ENCODE measurements at places on chromosomes 6 and 20.
A peak's percentile ranks its signal among the peaks of the same experiment; 100 is the strongest.

- no peak for DNase-seq
These were observed 145.7 kb downstream of the KHDC1L start for GRCh38 chr6:73079611-73079955.

DNA sequence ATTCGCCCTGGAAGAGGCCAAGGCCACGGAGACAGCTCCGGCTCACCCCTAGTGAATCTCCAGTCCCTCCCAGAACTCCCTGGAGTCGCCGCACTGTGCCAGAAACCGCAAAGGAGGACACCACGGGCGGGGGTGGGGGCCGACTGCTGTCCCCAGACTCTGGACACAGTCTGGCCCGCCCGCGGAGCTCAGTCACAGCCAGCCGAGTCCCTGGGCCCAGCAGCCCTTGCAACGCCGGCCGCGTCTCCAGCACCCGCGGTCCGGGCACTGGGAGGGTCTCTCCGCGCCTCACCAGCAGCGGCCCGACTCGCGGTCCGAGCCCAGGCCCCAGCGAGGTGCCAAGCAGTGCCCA lies 518 bp downstream of the PEX6 start:
- DNase-seq = peak; percentile 15

- no peak for DNase-seq
These were observed 5.2 kb downstream of the STX11 start for GRCh38 chr6:144155529-144155928.

DNA sequence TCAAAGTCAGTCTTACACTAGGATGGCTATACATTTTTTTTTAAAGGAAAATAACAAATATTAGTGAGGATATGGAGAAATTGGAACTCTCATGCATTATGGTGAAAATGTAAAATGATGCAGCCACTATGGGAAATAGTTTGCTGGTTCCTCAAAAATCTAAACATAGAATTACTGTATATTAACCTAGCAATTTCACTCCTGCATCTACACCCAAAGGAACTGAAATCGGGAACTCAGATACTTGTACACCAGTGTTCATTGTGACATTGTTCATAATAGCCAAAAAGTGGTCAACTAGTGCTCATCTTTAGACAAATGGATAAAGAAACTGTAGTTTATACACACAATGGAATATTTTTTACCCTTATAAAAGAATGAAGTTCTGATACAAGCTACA lies 110.7 kb downstream of the UTRN start:
- peak; percentile 80 for DNase-seq

DNA sequence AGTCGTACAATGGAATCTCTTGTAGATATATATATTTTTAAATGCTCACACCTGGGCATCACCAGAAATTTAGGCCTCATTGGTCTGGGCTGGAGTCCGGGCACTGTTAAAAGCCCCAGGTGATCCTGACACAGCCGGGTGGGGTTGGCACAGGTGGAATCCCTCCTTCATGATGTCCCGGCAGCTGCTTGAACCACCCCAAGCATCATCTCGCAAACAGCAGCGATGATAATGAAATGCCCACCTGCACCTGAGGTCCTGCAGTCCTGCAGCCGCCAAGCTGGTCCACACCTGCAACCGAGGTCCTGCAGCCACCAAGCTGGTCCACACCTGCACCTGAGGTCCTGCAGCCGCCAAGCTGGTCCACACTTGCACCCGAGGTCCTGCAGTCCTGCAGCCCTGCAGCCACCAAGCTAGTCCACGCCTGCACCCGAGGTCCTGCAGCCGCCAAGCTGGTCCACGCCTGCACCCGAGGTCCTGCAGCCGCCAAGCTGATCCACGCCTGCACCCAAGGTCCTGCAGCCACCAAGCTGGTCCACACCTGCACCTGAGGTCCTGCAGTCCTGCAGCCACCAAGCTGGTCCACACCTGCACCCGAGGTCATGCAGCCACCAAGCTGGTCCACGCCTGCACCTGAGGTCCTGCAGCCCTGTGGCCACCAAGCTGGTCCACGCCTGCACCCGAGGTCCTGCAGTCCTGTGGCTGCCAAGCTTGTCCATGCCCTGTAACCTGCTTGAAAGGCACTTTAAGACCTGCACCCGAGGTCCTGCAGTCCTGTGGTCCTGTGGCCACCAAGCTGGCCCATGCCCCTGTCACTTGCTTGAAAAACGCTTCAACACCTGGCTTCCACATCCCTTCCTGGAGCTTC lies 261.2 kb downstream of the DLL1 start:
- DNase-seq = no peak

GRCh38 chr6:15674690-15675386 lies 12.0 kb upstream of the DTNBP1 start:
- peak; percentile 14 for DNase-seq

DNA sequence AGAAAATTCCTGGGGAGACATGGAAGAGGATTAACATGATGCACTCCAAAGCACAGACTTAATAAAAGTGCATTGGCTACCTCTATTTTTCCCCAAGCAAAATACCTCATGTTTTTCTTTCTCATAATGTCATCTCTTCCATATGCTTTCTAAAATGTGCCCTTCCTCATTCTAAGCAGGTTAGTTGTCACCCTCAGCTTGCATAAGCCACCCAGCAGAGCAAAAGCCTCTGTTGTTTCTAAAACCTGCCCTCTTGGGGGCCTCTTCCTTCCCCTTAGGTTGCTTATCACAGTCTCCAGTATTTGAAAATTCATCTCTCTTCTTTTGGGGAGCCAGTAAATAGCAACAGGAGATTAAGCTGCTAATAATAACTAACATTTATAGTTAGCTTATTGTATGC lies 183.6 kb upstream of the FLRT3 start:
- DNase-seq = no peak

GRCh38 chr6:103114582-103114981 lies 1721.1 kb downstream of the GRIK2 start:
- no peak for DNase-seq

- DNase-seq = no peak
These were observed 66.2 kb downstream of the BCAS4 start for GRCh38 chr20:50861012-50861411.

- DNase-seq = peak; percentile 83
These were observed 97.9 kb upstream of the NEDD9 start for GRCh38 chr6:11330413-11330760.

DNA sequence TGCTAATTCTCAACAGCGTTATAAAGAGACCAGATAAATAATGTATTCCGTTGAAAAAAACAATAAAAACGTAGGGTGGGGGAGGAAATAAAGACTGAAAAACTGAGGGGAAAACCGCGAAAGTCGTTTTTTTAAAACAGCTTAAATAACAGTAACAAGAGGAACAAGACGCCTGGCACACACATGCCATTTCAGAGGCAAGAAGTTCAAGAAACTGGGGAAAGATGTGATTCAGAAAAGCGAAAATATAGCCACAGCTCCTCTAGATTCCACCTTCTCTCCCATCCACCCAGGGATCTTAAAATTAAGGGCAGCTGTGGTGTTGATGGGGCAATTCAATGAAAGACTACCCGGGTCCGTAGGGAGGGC lies 1.3 kb downstream of the EPB41L2 start:
- DNase-seq = peak; percentile 15

DNA sequence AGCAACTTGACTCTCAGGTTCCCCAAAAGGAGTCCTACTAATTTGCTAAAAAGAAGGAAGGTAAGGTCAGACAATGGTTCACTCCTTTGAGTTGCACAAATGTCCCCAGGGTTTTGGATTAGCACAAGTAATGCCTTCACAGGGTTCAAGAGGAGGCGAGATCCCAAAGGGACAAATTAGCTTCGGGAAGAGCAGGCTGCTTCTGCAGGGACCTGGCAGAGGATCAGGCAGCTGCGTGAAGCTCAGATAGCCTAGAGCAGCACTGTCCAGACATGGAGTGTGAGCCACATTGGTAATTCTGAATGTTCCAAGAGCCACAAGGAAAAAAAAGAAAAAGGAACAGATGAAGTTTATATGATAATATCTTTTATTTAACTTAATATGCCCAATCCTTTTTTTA lies 115.4 kb downstream of the CFAP61 start:
- DNase-seq = no peak

- DNase-seq = no peak
These were observed 13.0 kb downstream of the REM1 start for GRCh38 chr20:31488115-31488514.

GRCh38 chr6:47525330-47526057 lies 47.9 kb downstream of the CD2AP start:
- DNase-seq = no peak

GRCh38 chr6:20447581-20448132 lies 46.0 kb downstream of the E2F3 start:
- DNase-seq = no peak

DNA sequence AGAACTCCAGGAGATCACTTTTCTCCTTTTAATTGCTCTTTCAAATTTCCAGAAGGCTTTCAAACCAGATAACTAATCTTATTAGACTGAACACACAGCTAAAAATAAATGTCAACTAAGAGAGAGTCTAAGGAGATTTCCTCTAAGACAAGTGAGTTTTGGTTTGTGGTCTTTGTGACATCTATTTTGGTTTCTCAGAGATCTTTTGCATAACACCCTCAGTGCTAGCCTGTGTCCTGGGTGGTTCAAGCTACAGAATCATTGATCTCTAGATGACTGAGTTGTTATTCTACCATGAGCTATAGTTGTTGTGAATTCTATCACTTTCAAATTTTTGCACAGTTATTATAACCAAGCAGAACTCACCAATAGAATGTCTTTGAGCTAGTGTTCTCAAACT lies 49.1 kb upstream of the PLCB4 start:
- no peak for DNase-seq

GRCh38 chr6:124723671-124724070 lies 238.6 kb upstream of the RNF217 start:
- DNase-seq = no peak

GRCh38 chr20:33438481-33438880 lies 5.1 kb downstream of the SNTA1 start:
- DNase-seq = no peak

GRCh38 chr6:98044791-98045470 lies 761.9 kb upstream of the MMS22L start:
- no peak for DNase-seq

GRCh38 chr6:71375676-71376075 lies 87.1 kb downstream of the OGFRL1 start:
- DNase-seq = no peak
